ENCODE measurements at places on chromosomes 2 and 18.

DNA sequence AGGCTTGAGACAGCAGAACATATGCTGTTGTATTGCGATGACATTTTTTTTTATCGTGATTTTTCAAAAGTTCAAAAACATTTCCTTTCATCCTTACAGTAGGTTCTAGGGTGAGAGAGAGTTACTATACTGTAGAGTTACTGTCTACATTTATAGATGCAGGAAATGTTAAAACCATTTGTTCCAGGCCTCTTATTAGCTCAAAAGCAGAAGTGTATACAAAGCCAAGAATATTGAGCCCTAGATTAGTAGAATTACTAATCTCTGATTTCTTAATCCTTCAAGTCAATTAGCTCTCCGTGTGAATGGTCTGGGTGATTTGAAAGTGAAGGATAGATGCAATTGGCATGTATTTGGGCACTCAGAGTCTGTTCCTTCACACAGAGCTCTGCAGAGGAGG is 73.1 kb downstream of the MAPRE2 start:
- no peak for DNase-seq

DNA sequence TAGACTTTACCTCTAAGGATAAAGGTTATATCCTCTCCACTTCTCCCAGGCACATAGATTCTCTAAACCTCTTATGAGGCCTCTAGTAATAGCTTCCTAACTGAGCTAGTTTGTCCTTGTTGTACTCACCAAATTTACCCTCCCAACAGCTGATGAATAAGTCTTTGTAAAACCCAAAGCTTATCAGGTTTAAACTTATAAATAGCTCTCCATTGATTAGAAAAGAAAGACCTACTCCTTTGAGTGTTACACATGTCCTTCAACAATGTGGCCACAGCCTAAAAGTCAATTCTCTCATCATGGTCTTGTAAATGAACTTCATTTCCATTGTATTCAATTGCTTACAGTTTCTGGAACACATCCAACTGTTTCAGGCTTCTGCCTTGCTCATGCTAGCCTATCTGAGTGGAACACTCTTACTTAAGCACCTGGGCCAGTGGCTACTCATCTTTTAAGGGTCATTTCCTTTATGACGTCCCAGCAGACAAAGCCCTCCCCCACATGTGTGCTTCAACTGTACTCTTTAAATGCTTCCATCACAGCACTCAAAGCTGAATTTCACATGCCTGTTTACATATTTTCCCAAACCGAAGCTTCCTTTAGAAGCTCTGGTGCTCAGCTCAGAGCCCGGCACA is 131.6 kb downstream of the CDH2 start:
- no peak for DNase-seq

DNA sequence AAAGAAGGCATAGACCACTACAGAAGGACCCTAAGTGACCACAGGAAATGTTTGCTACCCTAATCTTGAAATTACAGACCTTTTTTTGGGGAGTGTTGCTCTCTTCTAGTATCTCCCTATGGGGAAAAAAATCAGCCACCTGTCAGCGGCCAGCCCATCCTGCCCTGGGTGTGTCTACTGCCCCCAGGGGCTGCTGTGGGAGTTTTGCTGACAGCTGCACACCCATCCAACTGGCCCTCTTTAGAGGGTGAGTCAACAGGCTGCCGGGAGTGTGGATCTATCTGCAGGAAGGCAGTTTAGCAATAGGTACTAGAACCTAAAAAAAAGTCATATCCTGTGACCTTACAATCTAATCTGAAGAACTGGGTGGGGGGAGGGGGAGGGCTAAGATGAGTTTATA is 796 bp upstream of the DYSF start:
- peak; percentile 80 for DNase-seq

GRCh38 chr18:8303151-8303755 is 306.0 kb upstream of the RAB12 start:
- DNase-seq = no peak

GRCh38 chr2:178109813-178110212 is 2.4 kb upstream of the RBM45 start:
- peak; percentile 71 for DNase-seq

DNA sequence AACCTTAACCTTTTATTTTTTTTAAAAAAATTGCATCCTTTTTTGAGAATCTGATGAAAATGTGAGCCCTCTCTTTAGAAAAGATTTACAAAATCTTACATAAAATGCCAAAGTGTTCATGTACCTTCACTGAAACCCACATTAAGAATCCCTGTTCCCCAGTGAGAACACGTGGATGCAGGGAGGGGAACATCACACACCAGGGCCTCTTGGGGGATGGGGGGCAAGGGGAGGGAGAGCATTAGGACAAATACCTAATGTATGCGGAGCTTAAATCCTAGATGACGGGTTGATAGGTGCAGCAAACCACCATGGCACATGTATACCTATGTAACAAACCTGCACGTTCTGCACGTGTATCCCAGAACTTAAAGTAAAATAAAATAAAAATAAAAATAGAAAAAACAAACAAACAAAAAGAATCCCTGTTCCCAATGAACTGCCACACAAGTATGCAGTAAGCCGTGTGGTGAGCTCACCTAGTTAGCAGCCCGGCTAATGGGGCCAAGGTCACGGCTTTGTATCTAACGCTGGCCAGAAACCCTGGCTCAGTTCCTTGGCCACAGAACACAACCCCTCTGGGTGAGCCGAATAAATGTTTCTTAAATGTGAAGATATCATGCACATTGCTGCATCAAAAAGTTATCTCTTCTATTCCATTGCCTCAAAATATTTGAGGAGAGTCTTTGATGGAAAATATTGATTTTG is 41.4 kb downstream of the CHST9 start:
- DNase-seq = no peak

DNA sequence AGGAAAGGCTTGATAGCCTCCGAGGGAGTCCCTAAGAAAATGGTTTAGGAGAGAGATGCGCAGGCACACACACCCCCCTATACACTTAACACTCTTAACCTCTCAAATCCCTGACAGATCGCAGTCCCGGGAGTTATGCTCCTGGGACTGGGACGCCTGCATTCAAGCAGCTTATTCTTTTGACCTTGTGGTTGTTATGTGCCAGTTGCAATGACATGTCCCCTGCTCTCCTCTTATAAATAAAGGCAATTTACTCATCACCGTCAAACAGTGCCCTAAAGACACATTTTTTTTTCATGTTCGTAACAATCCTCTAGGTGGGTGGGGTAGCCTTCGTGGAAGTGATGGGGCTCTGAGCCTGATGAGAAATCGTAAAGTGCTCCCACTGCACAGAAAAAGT is 162.2 kb downstream of the LRRC30 start:
- DNase-seq = no peak

DNA sequence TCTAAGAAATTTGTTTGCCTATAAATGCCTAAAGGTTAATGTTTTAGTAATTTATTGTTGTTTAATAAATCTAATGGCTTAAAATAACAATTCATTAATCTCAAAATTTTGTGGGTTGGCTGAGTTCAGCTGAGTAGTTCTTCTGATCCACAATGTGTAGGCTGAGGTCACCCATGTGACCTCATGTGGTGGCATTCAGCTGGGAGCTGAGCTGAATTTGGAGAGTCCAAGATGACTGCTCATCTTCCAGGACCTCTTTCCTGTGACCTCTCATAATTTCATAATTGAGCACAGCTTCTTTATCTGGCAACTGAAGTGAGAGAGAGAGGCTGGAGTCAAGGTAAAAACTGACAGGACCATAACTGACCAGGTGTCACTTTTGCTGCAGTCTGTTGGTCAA is 132.4 kb downstream of the TXNL1 start:
- no peak for DNase-seq

GRCh38 chr2:153967248-153967973 is 95.7 kb downstream of the GALNT13 start:
- DNase-seq = peak; percentile 32

Measured in trophoblast cell (in vitro differentiated cells and primary cell).